Thyroid gland (tissue), 4 donors: ENCODE measurements at places on chromosomes 6 and 20.
A peak's percentile ranks its signal among the peaks of the same experiment; 100 is the strongest.

GRCh38 chr6:34383161-34383631 is 9.3 kb downstream of the NUDT3 start:
- DNase-seq = no peak

GRCh38 chr20:61042506-61043385 is 209.3 kb upstream of the CDH4 start:
- no peak for DNase-seq

GRCh38 chr6:30155520-30156261 is 5.3 kb downstream of the TRIM10 start:
- DNase-seq = no peak

GRCh38 chr6:99013661-99014060 is 65.9 kb upstream of the FBXL4 start:
- no peak for DNase-seq

- DNase-seq = no peak
Measured at GRCh38 chr6:50007819-50008218, 14.0 kb downstream of the DEFB110 start.

DNA sequence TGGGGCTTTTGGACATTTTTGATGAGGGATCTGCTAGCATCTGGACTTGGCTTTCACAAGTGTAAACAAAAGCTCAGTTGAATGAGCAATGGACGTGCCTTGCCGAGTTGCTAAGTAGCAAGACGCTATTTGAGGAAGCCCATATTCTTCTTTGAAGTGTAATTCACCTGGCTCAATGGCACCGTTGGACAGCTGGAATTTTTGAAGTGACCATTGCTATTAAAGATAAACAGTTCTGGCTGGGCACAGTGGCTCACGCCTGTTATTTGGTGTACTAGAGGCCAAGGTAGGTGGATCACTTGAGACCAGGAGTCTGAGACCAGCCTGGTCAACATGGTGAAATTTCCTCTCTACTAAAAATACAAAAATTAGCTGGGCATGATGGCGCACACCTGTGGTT is 88.8 kb upstream of the SOX4 start:
- peak; percentile 66 for DNase-seq

GRCh38 chr6:19663479-19663878 is 173.7 kb upstream of the ID4 start:
- DNase-seq = no peak

DNA sequence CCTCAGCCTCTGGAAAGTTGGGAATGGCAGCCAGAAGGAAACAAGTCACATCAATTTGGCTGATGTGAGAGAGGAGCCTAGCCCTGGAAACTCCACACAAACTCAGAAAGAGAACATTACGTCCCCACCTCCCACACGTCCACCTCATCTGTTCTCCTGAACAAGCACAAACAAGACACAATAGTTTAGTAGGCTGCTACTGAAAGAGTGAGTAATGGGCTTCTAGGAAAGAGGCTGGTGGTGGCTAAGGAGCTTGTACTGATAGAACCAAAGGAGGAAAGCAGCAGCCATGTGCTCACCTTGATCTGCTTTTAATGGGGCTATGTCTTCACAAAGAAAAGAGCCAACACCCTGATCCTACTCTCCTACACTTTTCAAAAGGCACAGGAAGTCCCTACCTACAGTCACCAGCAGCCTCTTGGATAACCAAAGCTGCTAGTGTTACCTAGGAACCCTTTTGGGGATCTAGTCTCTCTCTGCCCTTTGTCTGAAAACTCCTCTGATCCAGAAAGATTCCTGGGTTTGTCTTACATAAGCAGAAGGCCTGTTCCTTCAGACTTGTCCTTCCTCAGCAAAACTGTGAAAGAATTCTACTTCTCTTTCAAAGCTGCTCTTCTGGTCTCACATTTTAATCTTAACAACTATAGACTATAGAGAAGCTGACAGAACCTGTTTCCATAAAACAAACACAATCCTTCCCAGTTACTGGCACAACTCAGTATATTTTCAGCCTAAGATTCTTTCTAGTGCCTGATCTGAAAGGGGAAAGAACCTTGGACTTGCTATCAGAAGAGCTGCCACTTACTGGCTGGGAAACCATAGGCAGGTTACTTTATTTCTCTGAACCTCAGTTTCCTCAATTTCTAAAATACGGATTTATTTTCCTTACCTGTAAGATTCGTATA is 3.1 kb downstream of the PLAGL2 start:
- peak; percentile 66 for DNase-seq

DNA sequence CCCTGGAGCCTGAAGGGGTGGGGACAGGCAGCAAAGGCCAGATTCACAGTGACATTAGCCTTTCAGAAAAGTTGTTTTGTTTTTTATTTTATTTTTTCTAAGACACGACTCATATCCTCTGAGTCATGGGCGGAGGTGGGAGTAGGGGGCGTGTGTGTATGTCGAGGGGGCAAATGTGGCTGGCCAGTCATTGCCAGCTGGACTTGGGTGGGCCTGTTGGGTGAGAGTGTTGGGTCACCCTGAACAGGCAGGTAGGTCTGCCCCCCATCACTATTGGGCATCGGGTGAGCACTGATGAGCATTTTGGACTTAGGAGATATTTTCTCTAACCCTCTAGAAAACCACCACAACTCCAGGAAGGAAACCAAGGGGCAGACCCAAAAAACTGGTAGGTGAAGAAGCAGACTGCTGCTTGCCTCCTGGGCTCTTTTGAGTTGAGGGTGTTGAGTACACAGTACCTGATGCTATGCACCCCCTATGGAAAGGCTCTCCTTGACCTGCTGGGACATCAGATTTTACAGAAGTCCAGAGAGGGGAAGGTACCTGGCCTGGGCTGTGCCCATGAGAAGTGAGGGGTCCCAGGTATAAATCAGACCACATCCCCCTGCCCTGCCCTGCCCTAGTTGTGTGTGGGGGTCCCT is 5.6 kb downstream of the SMIM29 start:
- no peak for DNase-seq

GRCh38 chr6:33863723-33864440 is 60.1 kb upstream of the MLN start:
- no peak for DNase-seq

DNA sequence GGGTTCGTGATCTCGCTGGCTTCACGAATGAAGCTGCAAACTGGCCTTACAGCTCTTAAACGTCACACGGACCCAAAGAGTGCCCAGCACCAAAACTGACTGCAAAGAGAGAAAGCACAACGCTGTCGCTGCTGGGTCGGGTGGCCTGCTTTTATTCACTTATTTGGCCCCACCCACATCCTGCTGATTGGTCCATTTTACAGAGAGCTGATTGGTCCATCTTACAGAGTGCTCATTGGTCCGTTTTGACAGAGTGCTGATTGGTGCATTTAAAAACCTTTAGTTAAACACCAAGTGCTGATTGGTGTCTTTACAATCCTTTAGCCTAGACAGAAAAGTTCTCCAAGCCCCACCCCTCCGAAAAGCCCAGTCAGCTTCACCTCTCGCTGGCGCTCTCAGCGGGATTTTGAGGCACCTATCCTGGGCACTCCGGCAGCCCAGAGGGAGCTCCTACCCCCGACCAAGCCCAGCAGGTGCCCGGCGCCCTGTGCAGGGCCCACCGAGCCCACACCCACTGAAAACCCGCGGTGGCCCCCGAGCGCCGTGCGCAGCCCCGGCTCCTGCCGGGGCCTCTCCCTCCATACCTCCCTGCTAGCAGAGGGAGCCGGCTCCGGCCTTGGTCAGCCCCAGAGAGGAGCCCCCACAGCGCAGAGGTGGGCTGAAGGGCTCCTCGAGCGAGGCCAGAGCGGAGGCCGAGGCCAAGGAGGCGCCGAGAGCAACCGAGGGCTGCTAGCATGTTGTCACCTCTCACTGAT is 40.0 kb upstream of the SMAP1 start:
- no peak for DNase-seq

DNA sequence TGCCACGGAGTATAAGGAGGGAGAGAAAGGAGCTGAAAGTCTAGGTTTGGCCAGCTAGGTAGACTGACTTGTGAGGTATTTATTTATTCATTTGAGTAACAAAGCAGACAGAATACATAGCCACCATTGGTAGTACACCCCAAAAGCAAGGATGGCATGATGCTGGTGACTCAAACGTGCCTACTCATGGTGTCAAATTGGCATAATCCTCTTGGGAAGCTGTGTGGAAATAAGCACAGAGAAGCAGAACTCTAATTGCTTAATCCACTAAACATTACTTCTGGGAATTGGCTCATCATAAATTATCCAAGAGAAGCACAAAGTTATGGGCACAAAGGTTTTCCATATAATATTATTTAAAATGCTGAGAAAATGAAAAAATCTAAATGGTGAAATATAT is 2.5 kb downstream of the DEFB132 start:
- DNase-seq = no peak

DNA sequence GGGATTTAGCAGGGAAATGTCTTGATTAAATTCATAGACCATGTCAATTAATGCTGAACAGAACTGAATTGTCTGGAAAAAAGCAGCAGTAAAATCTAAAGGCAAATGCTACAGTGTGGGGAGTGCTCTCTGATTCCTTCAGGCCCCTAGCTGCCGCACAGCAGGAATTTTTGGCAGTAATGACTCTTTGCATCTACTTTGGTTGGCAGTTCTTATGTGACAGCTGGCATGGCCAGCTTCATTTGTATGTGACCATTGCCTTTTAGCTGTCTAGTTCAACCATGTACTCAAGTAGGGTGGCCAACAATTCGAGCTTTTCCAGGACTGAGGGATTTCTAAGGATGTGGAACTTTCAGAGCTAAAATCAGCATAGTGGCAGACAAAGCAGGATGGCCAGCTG is 499.1 kb upstream of the MAN1A1 start:
- DNase-seq = peak; percentile 1

- no peak for DNase-seq
Measured at GRCh38 chr20:45852326-45852725, 4.9 kb downstream of the ACOT8 start.

DNA sequence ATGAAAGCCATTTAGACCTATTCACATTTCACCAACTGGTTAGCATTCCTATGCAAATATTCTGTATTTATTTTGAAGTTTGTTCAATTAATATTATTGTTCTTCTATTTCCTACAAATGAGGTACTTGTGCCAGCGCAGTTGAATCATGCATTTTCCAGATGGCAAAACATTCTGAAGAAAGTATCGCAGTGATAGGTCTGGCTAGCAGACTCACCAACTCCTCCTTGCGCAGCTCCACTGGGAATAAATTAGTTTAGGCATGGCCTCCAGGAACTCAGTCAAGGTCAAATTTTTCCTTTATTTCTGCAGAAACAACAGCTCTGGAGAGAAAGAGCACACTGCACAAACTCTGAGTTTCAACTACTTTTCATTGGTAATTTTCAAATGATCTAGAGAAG is 437.7 kb downstream of the COL12A1 start:
- DNase-seq = no peak

DNA sequence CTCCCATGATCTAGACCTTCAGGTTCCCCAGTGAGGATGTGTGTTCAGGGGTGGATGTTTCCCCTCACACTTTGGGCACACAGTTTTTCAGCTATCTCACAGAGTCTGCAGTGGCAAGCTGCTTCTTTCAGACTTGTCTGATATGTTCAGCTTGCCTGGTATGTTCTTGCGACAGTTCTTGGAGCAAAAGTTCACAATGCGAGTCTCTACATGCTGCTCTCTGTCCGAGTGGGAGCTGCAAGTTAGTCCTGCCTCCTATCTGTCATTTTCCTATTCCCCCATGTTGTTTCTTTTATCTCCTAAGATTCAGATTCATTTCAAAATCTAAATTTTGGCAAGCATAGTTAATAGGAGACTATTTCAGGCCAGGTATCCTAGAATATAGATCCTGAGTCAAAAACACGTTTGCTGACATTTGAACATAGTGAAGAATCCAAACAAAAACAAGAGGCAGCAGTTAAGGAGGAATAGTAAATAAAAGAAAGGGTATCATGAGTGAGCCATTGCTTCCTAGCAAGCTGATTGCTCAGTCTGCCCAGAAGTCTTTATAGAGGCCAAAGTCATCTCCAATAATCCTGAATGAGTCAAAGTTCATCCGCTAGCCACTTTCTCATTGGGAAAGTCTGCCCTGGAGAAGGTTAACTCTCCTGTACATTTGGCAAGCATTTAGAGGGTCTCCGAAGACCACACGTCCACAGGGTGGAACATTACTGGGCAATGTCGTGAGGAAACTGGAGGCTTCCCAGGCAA is 140.2 kb upstream of the MOCS1 start:
- no peak for DNase-seq

GRCh38 chr6:66499851-66500250 is 792.8 kb upstream of the EYS start:
- DNase-seq = no peak

DNA sequence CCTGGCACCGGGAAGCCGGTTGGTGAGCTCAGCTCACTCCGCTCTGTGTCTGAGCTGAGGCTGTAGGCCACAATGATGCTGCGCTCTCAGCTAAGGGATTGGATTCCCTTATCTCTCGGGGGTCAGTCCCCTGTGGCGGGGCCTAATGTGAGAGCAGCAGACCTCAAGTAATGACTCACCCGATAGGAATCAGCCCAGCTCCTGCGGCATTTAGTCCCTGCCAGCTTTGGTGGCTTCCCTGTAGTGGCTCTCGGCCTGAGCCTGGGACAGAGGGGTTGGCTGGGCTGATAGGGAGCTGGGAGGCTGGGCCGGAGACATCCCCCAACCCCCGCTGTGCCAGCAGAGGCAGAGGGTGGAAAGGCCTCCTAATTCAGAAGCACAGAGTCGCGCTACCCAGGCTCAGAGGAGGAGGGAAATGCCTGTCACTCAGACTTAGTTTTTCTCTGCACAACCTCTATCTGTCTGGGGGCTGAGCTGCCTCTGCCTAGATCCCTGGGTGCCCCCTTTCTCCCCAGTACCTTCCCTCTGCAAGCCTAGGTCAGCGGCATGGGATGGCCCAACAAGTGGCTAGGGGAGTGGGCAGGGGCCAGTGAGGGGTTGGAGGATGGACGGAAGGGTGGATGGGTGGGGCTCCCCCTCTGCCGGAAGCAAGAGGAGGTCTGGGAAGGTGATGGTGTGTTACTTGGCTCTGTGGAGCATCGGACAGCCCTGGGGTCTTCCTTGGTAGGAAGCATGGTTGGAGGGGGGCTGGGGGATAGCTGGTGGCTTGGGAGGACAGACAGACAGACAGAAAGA is 92.2 kb downstream of the CDH22 start:
- no peak for DNase-seq

DNA sequence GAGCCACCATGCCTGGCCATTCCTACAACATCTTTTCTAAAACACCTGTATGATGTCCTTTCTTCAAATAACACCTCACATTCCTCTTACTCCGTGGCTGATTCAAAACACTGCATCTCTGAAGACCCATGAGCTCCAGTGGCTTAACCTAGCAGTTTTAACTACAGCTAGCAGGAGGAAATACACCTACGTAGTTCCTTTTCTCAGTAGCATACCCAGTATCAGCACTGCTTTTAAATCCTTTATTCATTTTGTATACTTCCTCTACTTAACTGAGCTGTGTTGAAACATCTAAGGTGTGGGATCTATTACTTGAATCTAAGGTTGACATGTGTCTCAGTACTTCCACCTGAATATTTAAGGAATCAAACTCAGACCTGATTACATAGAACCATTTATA is 113.6 kb upstream of the CCDC28A start:
- no peak for DNase-seq

- DNase-seq = no peak
Measured at GRCh38 chr6:13299918-13300317, 28.4 kb downstream of the TBC1D7 start.

- DNase-seq = no peak
Measured at GRCh38 chr6:36290668-36291620, 21.1 kb downstream of the PNPLA1 start.
